ENCODE measurements at places on chromosomes 2 and 18. TPM values are rescaled to one million over a fixed set of nuclear protein-coding genes. Genes with fewer than 3 reads are reported as not detected.

The RDH14 gene
- total RNA-seq: 45.2 TPM

The IL18R1 gene
- 0.99 TPM for total RNA-seq

The RNF125 gene
- 0.53 TPM for total RNA-seq

The LOXL3 gene
- total RNA-seq: 0.40 TPM

The SFT2D3 gene
- 4.4 TPM for total RNA-seq

Data from A549 treated with DMSO at 1 μM for 4 hours (cell line).